ENCODE measurements at places on chromosomes 3 and 15.

DNA sequence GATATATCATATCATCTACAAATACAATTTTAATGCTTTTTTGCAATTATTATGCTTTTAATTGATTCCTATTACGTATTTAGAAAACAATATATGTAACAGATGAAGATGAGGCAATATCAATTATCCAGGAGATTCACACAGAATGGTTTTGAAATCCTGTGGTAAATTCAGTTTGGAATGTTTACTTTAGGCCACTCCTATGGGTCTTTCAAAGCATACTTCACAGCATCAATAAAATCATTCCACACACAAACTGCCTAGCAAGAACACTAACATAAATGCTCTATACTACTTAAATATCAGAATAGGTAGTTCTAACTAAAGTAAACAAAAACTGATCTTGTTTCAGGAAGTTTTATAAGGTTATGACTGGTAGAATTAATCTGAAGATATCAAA, 90.5 kb downstream of the FAM227B start:
- DNase-seq: no peak

- no peak for DNase-seq
Observed at GRCh38 chr3:143450632-143451031, 331.1 kb downstream of the CHST2 start.

DNA sequence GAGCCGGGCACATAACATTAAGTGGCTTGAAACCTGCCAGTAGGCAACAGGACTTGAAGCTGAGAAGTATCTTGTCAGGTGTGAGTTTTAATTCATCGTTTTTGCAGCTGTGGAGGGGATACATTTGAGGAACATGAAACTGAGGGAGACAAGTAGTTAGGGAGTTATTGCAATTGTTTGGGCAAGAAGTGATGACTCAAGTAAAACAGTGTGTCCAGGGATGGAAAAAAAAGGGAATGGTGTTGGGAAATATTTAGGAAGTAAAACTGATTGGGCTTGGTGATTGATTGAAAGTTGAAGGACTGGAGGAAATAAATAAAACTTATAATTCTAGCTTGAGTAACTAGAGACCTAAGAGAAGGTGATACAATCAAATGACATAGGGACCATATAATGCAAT, 85.5 kb downstream of the NCEH1 start:
- no peak for DNase-seq

- no peak for DNase-seq
Observed at GRCh38 chr15:70758790-70759462, 4.4 kb downstream of the UACA start.

DNA sequence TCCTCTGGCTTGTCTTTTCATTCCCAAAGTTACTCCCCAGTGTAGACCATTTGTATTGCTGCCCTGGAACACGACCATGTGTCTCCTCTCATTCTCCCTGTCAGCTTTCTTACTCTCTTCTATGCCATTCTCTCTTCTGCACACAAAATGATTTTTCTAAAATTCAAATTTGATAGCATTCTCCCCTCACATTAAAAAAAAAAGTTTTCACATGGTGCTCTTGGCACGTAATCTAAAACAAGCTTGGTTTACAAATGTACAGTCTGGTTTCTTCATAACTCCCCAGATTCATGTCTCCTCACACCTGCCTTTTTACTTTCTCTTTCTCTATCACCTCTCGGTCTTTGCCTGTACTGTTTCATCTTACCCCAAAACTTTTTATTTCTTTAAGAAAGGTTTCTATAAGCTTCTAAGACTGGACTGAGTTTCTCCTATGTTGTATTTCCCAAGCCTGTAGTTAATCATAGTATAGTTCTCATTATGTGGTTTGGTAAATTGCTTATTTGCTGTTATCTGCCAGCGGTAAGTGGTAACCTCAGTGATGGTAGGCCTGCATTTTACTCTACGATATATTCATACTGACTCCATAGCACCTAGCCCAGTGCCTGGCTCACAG, 31.2 kb downstream of the BCHE start:
- DNase-seq: no peak

DNA sequence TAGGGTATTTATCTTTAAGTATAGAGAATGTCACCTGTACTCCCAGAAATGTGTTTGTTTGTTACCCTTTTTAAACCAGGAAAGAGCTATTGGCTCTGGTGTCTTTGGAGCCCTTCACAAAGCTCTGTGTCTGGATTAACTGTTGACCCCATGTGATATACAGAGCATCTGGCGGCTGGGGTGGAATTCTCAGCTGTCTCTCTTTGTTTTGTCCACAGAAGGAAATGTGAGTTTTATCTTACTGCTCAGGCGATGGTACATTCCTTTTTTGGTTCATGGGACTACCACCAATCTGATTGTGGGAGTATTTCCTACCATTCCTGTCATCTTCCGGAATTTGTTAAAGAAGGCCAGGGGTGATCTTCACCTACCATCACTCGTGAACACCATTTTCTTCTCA, 120.3 kb downstream of the AKAP13 start:
- no peak for DNase-seq

DNA sequence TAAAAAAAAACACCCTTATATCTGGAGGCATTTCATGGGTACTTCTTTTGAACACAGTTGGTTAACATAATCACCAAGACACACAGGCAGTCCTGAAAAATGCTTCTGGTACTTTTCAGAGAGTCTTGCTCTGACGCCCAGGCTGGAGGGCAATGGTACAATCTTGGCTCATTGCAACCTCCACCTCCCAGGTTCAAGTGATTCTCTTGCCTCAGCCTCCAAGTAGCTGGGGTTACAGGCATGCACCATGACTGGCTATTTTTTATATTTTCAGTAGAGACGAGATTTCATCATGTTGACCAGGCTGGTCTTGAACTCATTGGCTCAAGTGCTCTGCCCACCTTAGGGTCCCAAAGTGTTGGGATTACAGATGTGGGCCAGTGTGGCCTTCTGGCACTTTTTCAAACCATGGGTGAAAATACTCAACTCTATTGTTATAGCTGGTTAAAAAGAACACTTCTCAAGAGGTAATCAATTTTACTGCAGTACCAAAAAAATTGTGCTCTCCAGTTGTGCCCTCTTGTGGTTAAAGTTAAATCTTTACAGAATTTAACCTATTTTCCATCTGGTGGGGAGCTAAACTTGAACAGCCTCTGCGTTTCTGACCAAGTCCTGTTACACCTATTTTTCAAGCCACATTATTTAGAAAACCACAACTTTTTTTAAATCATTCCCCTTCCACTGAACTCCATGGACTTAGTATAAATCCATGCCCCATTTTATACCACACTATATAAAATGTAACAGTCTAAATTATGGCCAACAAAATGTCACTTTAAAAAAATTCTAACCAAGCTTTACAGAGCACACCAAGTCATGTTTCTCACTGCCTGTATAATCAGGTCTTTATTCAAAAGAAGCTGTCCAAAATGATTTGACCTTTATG, 1.2 kb upstream of the SNAPC5 start:
- no peak for DNase-seq
